ENCODE measurements at places on chromosomes 5 and 9.

DNA sequence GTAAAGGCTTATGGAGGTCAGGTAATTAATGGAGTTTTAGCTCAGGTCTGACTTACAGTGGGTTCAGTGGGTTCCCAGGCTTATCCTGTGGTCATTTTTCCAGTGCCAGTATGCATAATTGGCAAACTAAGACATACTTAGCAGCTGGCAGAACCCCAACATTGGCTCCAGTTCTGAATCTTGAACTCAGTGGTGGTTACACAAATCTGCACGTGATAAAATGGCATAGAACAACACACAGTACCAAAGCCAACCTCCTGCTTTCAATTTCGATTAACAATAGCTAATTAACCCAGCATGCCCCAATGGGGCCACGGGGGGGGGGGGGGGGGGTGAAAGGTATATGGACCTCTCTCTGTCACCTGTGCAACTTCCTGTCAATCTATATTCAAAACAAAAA lies 19.0 kb upstream of the BARX1 start:
- DNase-seq, result no peak

DNA sequence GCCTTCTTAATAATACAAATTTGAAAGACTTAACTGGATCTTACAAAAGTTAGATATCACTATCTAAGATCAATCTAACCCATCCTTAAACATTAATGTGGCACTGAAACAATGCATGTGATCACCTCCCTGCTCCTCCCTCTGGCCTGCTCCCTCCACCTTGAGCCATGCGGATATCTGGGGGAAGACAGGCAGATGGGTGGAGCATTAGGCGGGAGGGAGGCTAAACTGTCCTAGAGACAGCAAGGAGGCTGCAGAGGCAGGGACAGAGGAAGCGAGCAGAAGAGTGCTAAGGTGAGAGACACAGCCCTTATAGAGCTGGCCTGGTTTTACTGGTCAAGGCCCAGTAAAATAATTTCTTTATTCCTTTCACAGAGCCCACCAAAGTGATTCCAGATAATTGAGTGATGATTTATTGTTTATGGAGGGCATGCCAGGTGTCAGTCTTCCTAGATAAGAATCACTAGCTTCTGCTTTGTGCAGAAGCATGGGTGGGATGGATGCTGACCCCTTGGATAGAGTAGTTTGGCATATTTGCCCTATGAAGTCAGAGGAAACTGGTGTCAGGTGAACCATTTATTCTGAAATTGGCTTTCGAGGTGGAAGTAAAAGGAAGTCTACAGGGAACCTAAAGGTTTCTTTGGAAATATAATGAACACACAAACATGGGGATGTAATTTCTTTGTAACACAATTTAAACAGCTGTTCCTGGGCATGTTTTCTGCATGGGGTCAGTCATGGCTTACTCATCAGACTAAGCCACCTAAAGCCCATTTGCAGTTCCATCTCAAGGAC lies 188.3 kb downstream of the GNAQ start:
- DNase-seq, result no peak

DNA sequence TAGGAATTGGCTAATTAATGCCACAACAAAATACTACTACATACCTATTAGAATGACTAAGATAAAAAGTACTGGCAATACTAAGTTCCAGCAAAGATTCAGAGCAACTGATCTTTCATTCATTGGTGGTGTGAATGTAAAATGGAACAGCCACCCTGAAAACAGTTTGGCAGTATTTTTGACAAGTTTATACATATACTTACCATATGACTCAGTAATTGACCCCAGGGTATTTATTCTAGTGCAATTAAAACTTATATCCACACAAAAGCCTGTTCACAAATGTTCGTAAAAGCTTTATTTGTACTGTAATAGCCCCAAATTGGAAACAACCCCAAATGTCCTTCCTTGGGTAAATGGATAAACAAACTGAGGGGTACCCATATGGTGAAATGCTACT lies 270.8 kb upstream of the ACTBL2 start:
- DNase-seq, result no peak

GRCh38 chr9:129580211-129580915 lies 40.5 kb downstream of the C9orf50 start:
- DNase-seq, result no peak
